Kidney capillary endothelial cell (primary cell): ENCODE measurements at places on chromosomes 3 and 15.

DNA sequence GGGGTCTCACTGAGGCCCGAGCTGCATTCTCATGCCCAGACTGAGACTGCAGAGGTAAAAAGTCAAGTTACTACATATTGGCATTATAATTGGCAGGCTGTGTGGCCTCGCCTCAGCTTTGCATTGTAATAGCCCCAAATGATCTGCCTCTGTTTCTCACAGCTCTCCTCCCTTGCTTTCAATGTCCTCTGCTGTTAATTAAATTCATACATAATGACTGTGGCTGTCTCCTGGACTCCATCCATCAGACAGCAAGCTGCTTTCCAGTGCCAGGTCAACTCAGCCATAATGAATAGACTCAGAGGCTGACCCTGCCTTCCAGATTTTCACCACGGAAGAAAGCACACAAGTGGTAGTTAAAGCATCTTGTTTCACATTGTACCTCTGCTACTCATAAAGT lies 7.6 kb upstream of the RTP4 start:
- no peak for DNase-seq

DNA sequence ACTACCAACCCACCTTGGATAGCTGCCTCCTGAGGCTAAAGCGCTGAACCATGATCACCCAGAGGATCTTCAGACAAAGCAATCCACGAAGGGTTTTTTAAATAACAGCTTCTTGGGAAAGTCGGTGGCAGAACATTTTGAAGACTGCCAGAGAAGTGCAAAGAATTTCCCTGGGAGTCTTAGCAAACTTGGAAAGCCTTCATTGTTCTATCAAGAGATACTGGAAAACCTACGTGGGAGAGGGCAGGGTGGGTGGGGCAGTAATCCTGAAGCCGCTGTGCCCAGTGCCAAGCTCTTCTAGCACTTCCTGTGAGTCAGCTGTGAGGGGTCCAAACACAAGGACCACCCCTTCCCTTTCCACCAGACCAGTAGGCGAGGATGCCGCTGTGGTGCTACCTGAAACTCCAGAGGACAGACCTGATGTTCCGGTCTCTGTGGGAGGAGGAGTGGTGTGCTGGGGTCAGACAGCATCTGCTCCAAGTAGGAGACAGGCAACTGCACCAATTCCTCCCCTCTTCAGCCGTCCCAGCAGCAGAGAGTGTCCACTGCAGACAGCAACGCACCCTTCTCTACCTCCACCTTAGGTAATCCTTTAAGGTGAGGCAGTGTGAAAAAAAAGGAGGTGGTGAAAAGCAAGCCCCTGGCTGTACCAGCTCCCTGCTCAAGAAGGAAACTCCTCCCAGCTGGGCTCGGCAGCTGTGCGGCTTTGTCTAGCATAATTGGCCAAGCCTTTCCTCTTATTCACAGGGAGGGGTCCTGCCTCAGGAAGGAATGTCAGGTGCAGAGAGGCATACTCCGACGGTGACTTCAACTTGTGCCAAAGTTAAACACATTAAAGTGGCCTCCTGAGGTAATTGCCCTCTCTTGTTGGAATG lies 99.0 kb downstream of the TMCC1 start:
- DNase-seq = peak; percentile 62

DNA sequence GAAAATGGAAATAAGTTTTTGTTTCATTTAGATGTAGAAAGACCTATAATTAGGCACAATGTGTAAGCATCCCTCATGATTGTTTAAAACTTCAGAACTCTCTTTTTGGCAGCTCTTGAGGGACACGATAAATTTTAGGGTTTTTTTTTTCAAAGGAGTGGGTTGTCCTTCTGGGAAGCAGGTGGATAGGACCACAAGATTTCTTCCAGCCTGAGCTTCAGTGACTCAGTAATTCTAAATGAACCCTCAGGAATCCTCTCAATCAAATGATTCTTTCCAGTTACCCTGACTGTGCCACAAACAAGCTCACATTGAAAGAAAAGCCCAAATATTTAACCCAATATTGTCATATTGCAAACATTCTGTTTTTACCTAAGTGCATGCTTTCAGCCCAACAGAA lies 45.1 kb downstream of the COL8A1 start:
- no peak for DNase-seq

DNA sequence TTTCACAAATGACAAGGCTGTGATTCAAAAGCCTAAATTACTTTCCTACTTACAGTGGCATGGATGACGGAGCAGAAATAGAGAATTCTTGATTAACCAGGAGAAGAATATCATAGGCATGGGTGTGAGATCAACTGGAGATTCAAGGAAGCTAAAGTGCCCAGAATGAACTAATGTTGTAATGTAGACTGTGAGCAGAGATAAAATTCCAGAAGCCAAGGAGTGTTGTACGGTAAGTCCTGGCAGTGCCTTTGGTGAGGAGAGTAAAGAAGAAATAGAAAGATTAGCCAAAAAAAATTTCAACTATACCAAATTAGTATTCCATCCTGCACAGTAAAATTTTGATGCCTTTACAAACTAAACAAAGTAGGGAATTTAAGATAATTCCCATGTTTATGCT lies 75.9 kb downstream of the ZBTB20 start:
- DNase-seq = no peak

- no peak for DNase-seq
Observed at GRCh38 chr3:126313580-126314304, 43.5 kb downstream of the KLF15 start.

DNA sequence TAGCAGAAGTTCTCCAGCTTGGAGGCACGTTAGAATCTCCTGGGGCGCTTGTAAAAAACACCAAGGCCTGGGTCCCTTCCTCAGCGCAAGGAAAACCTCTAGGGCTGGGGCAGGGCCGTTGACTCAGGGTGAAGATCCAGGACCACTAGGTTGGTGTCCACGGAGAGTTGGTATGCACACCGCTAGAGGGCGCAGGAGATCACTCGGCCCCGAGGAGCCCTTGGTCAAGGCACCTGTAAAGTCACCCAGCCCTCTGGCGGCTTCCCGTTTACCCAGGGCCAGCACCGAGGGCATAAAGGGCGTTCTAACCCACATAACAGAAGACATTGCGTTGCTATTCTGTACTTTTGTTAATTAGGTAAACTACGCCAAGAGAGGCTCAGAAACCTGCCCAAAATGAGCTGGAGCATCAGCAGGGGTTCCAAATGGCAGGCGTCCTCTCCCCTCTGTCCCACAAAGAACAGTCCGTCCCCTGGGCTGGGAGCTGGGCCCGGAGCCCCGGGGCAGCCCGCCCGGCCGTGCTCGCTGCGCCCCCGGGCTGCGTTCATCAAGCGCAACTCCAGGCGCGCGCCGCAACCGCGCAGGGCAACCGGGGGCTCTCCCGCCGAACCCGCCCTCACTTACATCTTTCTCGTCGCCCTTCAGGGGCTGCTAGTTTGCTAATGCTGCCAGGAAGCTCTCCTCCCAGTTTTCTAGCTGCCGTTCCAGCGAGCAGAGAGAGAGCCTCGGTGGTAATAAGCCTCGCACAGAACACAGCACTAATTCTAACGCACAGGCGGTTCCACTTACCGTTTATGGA lies 332.1 kb downstream of the ARRDC4 start:
- DNase-seq = peak; percentile 10

GRCh38 chr3:174051191-174051590 lies 653.6 kb downstream of the NLGN1 start:
- DNase-seq = no peak

DNA sequence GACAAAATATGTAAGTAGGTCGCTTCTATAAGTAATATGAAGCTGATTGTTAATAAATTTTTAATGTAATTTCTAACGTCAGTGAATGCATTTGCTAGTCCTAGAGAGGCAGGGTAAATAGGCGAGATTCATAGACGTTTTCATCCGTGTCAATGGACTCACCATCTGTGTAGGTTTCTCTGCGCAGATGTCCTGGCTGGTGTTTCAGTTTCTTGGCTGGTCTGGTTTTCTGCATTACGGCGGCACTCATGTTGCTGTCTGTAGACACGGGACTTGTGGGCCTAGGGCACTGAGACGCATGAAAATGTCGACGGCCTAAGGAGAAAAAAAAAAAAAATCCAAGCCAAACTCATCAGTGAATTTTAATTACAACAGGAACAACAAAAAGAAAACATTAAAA lies 1153.3 kb downstream of the ROBO1 start:
- no peak for DNase-seq

DNA sequence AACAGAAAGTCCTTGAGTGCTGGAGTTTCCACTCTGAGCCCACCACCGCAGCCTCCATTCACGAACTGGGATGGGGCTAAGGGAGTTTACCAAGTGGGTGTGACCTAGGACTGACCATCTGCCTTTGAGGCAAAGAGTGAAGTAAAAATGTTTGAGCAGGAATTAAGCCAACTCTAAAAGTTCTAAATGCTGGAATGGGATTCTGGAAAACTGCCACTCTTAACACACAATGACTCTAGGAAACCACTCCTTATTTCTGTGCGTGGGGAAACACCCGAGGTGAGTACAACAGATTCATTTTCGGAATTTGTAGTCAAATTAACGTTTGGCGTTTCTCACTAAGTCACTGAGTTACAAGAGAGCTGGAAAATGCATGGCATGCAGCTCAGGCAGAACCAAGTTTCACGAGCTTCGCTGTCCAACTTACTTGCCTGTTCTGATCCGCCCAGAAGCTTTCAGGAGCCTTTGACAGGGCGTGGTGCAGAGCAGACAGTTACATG lies 31.6 kb downstream of the ISL2 start:
- DNase-seq = no peak

DNA sequence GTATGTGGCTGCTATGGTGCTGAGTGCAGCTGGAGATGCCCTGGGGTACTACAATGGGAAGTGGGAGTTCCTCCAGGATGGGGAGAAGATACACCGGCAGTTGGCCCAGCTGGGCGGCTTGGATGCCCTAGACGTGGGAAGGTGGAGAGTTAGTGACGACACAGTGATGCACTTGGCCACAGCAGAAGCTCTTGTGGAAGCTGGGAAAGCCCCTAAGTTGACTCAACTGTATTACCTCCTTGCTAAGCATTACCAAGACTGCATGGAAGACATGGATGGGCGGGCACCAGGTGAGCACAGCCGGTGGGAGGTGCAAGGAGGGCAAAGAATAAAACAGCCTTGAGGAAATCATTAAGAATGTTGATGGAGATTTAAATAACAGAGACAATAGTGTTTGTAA lies 2.9 kb downstream of the ADPRH start:
- no peak for DNase-seq

GRCh38 chr3:105322570-105323273 lies 44.0 kb upstream of the ALCAM start:
- no peak for DNase-seq

- no peak for DNase-seq
Observed at GRCh38 chr3:184042617-184043016, 10.2 kb upstream of the HTR3C start.

DNA sequence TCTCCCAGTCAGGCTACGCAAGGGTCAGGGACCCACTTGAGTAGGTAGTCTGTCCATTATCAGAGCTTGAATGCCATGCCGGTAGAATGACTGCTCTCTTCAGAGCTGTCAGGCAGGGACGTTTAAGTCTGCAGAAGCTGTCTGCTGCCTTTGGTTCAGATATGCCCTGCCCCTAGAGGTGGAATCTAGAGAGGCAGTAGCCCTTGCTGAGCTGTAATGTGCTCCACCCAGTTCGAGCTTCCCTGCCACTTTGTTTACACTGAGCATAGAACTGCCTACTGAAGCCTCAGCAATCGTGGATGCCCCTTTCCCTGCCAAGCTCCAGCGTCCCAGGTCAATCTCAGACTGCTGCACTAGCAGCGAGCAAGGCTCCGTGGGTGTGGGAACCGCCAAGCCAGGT lies 57.5 kb upstream of the SETMAR start:
- no peak for DNase-seq

GRCh38 chr15:66515901-66516322 lies 10.8 kb downstream of the ZWILCH start:
- peak; percentile 76 for DNase-seq

DNA sequence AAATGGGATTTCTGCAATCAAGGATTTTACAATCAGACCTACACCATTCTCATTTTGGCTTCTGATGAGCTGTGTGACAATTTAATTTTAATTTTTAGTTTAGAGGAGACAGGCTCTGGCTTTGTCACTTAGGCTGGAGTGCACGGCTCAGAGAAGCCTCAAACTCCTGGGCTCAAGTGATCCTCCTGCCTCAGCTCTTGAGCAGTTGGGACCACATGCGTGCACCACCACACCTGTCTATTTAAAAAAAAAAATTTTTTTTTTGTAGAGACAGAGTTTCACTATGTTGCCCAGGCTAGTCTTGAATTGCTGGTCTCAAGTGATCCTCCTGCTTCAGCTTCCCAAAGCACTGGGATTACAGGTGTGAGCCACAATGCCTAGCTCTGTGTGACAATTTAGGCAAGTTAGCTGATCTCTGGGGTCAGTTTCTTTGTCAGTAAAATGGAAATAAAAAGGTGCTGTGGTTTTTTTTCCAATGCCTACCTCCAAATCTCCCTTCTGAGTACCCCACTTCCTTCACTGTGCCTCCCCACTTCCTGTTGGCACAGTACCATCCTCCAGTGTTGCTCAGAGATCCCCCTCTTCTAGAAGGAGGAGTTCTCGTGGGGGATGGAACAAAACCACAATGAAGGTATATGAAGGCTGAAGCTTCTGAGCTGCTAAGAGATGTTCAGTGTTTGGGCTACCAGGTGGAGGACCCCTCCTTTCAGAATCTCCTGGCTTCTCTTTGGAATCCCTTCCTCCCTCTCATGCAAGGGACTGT lies 54.1 kb upstream of the GSK3B start:
- DNase-seq = no peak

DNA sequence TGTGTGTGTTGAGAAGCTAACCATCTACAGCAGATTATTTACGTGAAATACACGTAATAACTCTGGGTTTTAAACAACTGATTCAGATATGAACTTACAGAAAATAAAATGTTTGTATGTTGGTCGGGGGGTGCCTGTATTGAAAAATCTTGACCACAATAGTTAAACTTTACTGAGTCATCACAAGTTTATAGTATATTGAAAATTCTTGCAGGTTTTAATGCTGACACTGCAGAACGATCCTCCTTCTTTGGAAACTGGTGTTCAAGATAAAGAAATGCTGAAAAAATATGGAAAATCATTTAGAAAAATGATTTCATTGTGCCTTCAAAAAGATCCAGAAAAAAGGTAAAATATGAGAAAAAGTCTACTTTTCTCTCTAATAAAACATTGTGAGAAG lies 41.3 kb upstream of the SLC22A13 start:
- no peak for DNase-seq

- DNase-seq = no peak
Observed at GRCh38 chr15:74812533-74812932, at the start of gene LMAN1L. TSS of gene LMAN1L (plus strand) at chr15:74812835. CDS start at chr15:74812855, 20 bp downstream.

GRCh38 chr15:72593838-72594237 lies 60.7 kb upstream of the GOLGA6B start:
- no peak for DNase-seq
